ENCODE measurements at places on chromosomes 11 and 22.

DNA sequence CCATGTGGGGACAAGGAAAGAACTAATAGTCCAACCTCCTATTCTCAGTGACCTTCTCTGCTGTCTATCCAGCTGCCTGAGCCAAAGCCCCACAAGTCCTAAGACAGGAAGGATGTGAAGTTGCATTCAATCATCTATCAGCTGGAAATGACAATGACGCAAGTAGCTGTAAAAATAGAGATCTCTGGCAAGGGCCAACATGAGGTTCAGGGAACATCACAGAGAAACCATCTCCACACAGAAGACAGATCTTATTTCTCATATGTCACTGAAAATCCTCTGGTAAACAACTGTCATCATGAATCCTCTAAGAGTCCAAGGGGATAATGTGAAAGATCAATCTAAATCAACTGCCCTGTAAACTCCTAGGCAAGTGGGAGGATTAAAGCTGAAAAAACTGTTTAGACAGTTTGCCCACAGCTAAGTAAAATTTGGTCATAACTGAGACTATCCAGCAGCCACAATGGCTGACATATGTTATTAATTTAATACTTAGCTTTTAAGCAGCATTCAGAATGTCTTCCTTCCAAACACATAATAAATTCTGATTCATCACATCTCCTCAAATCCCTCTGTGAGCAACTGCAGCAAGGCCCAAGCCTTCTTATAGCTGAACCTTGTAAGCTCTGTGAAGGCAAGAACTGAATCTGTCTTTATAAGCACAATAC lies 52.1 kb downstream of the ALG9 start:
- DNase-seq: peak; percentile 96

DNA sequence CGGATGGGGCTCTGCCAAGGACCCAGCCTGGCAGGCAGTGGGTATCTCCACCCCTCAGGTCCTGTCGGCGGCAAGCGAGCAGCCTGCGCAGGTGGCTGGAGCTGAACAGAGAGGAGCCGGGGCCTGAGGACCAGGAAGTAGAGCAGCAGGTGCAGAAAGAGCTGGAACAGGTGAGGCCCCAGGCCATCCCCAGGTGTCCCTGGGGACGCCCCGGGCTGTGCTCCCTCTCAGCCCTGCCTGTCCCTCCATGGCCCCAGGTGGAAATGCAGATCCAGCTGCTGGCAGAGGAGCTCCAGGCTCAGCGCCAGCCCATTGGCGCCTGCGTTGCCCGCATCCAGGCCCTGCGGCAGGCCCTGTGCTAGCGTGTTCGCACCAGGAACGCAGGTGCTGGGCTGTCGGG lies 44.0 kb downstream of the PISD start:
- DNase-seq: no peak

GRCh38 chr11:74162681-74163467 lies 7.9 kb downstream of the C2CD3 start:
- no peak for DNase-seq

GRCh38 chr11:12240677-12241076 lies 130.3 kb downstream of the MICAL2 start:
- DNase-seq: no peak

- no peak for DNase-seq
Measured at GRCh38 chr11:105929084-105929955, 92.7 kb downstream of the MSANTD4 start.

GRCh38 chr22:17896586-17896985 lies 122.3 kb upstream of the BID start:
- DNase-seq: no peak

DNA sequence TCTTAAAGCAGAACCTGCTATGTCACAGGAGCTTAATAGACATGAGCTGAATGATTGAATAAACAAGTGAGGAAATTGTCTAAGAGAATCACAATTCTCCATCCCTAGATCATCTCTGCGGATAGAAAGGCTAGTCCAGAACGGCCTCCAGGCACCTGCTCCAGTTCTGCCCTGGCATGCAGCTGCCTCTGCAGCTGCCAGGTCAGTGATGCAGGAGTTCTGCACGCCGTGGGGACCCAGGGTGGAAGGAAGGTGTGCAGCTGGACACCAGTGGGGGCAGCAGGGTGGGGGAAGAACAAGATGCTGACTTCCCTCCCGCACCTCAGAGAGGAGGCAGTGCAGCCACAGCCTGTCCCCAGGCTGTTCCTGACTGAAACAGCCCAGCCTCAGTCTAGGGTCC lies 192.1 kb upstream of the NCAM1 start:
- no peak for DNase-seq

GRCh38 chr11:15055620-15056356 lies 17.6 kb upstream of the CALCB start:
- DNase-seq: no peak

DNA sequence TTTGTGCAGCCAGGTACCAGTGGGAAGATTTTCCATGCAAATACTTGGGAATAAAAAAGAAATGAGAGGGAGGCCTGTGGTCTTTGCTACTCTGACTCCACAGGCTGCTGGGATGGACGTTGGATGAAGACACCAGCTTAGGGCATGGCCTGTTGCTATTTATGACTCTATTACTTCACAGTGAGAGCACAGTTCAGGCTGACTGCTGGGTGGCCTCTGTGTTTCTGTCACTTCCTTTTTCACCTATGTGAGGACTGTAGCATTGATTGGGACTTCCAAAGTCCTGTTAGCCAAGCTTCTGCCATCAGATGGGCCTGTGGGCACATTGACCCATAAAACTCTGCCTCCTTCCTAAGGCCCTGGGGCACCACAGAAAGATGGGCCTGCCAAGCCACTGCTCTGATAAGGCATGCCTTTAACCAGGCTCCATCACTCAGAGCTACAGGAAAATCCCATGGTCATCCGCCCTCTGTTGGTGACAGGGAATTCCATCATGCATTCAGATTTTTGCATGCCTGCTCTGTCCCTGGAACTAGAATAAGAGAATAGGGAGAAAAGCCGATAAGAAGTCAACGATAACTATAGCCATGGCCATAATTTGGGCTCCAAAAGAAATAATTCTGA lies 64.6 kb downstream of the KCNJ1 start:
- DNase-seq: no peak

DNA sequence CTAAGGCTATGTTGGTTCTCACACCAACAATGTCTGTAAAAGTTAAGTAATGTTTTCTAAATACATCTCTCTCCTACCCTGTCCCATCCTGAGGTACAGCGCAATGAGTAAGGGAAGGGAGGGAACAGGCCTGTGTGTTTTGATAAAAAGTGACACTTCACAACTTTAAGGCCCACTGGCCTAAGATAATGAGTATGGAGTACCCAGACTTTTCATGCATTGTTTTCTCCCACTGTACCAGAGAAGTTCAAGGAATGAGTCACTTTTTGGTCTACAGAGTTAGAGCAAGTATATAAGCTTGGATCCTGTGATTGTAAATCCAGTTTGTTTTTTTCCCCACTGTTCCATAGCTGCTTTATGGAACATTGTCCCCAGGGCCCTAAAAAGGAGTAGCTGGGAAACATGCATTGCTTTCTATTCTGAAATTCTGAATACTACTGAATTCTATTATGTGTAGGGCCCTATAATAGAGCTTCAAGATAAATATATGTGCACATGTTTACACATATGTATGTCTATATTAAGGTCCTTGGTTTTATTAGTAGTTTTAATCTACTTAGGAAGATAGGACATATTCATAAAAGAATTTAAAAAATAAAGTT lies 29.8 kb downstream of the KCNE3 start:
- DNase-seq: no peak

- no peak for DNase-seq
Measured at GRCh38 chr11:36023922-36024321, 80.1 kb downstream of the LDLRAD3 start.

GRCh38 chr11:88105951-88106350 lies 69.3 kb downstream of the RAB38 start:
- no peak for DNase-seq
